ENCODE measurements at places on chromosomes 7 and 10.

GRCh38 chr10:117363028-117363427 is 12.2 kb downstream of the PDZD8 start:
- no peak for DNase-seq

- no peak for DNase-seq
Observed at GRCh38 chr7:31327071-31327470, 13.5 kb downstream of the NEUROD6 start.

DNA sequence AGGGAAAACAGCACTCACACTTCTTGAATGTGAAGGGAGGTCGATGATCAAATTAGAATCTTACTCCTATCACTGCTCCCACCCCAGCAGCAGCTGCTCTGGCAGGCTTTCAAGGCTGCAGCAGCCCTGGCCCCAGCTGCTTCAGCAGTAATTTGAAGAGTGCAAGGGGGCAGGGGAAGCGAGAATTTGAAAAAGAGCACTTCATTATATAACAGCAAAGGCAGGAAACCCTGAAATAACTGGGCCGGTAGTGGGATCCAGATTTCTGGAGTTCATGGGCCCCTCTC is 44.9 kb downstream of the MYPN start:
- DNase-seq = no peak

GRCh38 chr10:11150879-11151415 is 133.3 kb downstream of the CELF2 start:
- DNase-seq = no peak

GRCh38 chr7:19999681-20000080 is 217.5 kb downstream of the MACC1 start:
- DNase-seq = no peak

GRCh38 chr7:77473229-77474005 is 57.3 kb upstream of the GSAP start:
- DNase-seq = no peak

GRCh38 chr7:64606385-64606784 is 43.5 kb upstream of the ZNF680 start:
- no peak for DNase-seq

DNA sequence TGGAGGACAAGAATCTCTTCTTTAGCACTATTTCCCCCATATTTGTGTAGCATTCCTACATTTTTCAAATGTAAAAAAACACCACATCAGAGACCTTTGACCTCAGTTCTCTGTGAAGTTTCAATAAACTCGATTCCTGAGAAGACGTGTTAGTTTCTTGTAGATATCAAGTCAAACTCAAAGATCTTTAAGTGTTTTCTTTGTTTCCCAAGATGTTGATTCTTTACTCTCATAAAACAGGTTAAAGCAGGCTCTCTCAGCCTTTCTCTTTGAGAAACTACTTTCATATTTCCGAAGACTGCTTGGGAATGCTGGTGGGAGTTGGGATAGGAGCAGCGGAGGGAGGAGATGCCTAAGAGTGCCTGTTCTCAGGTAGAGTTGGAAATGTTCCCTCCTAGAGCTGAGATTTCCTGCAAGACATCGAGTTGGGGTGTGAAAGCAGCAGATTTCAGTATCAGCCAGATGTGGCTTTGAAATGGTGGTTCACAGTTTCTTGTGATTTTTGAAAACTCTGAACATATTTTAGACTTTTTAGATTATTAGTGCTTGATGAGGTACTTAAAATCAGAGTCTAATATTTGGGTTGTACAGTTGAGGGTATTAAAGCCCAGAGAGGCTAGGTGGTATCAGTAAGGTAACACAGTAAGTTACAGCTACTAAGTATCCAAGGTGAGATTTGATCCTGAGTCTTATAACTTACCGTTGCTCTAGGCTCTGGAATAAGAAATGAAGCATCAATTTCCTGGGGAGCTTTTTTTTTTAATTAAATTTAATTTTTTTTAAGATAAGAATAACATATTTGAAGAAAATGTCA is 13.9 kb downstream of the ADK start:
- no peak for DNase-seq
